ENCODE measurements at places on chromosomes 1 and 21.

- no peak for DNase-seq
Observed at GRCh38 chr1:246592695-246593094, 26.4 kb downstream of the CNST start.

- DNase-seq, result no peak
Observed at GRCh38 chr21:22476726-22477646, 1478.8 kb downstream of the NCAM2 start.

DNA sequence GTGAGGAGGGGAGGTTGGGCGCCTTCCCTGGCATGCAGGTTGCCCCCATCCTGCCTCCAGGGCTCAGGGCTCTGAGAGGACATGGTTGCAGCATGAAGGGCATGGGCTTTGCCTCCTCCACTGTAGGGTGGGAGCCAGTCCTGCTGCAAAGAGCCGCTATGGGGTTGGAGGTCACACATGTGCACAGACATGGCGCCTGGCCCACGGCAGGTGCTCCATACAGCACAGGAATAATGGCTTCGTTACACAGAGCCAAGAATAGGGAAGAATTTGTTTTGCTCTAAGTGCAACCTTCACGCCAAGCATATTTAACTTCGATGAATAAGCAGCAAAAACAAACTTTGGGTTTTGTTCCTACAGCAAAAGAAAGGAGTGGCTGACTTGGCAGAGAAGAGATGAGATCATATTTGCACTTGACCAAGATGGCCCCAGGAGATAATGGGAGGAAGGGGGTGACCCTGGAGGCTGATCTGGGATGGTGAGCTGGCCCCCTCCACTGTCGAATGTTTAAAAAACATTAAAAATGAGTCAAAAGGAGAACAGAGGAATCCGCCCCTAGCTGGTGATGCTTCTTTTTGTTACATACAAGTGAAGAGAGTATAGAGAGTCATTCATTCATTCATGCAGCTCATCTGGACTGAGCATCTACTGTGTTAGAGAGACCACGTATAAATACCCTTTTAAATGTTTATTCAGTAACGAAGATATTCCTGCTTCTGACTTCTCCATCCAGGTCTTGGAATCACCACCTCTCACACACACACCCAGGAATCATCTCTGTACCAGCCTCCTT, 12.4 kb upstream of the C2CD2 start:
- DNase-seq, result no peak

DNA sequence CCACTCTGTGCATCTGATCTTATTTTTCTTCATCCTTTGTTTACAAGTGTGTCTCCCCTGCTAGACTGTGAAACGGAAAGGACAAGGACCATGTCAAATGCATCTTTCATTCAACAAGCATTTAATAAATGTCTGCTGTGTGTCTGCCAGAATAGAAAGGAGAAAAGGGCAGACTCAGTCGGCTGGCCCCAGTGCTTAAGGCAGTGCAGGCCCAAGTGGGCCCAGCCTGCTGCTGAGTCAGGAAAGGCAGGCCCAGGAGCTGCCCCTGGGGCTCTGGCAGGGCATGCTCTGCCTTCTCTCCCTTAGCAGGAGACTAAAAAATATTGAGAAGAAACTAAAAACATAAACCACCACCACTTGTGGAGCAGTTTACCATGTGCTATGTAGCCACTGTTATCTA, 38.1 kb downstream of the PLEKHA6 start:
- DNase-seq, result peak; percentile 75

DNA sequence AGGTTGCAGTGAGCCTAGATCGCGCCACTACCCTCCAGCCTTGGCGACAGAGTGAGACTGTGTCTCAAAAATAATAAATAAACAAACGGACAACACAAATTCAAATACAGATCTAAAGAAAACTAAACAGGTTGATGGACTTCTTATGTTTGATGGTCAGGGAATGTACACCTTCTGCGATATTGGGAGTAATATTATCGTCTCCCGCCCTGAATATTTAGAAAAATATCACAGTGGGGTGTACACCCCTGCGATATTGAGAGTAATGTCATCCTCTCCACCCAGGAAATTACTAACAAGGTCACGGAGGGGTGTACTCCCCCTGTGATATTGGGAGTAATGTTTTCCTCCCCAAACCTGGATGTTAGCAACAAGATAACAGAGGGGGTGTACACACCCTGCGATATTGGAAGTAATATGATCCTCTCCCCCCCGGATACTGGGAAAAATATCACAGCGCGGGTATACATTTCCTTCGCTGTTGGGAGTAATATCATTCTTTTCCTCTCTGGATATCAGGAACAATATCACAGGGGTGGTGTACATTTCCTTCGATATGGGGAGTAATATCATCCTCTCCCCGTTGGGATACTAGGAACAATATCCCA, 1.4 kb upstream of the CFAP298 start:
- no peak for DNase-seq

DNA sequence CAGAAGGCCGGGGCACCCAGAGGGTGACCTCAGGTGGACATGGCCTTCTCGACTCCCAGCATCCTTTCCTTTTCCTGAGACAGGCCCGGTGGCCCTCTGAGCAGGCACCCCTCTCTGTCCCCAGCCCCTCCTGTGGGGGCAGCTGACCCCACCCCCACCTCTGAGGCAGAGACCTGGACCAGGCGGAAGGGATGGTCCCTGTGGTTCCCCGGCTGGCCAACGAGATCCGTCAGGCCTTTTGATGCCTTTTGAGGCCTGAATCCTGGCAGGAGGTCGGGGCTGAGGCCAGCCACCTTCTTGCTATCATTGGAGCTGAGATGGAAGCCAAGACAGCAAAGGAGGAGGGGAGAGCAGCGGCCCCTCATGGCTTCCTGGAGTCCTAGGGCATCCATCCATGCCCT, 50.2 kb upstream of the ACTRT2 start:
- DNase-seq, result peak; percentile 26

DNA sequence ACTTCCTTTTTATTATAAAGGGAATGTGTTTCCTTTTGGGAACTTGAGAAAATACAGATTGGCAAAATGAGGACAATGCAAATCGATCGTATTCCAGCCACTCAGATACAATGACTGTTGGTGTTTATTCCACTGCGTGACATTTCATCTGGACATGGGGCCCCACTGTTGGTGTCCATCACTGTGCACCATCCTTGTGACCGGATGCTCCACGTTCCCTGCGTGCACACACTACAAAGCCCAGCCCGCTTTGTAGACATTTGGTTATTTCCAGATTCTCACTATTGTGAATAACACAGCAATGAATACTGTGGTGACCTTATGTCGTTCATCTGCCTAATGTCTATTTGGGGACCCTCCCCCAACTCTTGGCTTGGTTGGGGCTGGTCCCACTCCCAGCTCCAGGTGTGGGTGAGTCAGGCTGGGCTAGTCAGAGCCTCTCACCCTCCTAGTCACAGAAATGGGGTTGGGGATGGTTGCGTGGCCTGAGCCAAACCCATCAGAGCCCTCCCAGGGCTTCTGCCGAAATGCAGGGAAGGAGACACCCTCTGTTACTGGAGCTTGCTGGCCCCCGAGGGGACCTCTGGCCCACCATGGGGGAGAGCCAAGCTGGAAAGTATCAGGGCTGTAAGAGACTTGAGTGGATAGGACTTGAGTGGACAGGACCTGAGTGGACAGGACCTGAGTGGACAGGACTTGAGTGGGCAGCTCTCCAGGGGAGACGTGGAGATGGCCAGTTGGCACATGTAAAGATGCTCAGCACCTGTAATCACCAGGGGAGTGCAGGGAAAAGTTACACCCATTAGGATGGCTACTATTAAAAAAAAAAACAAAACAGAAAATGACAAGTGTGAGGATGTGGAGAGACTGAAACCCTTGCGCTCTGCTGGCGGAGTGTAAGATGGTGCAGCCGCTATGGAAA, 57.1 kb upstream of the ADARB1 start:
- DNase-seq, result no peak

DNA sequence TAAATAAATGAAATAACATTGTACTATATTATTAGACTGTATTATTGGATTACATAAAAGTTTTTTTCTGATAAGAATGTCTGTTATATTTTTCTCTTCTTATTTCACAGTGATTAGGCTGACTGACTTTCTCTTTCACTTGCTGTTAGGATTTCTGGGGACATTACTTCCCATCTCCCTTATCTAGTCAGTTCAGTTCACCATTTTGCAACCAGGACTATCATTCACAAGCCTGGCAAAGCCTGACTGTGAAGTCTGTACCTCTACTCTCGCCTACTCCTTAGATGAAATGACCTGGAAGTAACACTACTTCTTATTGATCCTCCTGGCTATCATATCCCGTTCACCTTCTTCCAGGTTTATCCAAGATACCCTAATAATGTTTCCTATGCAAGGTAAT, 676.6 kb downstream of the USP25 start:
- DNase-seq, result no peak

- DNase-seq, result no peak
Observed at GRCh38 chr21:21147374-21147745, 149.2 kb downstream of the NCAM2 start.

GRCh38 chr1:85573322-85573721, 7.2 kb upstream of the CCN1 start:
- DNase-seq, result no peak

- DNase-seq, result peak; percentile 44
Observed at GRCh38 chr1:228272831-228273571, 65.2 kb downstream of the OBSCN start.

DNA sequence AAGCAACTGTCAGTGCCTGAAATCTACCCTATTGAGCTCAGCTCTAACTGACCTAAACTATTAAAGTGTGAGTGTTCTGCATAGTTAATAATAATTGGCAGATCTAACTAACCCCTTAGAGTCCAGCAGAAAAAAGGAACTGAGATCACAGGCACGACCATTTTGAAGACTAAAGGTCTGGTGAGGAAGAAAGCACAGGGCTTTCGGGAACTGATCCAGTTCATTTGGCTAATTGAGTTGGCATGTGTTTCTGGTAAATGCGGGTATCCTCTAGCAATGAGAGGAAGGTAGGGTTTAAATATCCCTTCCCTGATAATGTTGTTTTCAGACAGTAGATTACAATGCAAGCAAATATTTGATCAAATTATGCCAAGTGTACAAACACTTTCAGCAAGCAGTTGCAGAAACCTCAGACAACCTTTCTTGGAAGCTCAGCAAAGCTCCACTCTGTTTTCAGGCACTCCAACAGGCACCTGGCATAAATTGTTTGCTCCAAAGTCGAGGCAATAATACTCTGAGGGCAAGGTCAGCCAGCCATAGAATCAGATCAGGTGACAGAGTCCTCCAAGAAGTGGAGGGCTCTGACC, 100.8 kb downstream of the KCNK1 start:
- no peak for DNase-seq

- DNase-seq, result peak; percentile 94
Observed at GRCh38 chr1:225767634-225768540, 9.7 kb upstream of the SRP9 start.

GRCh38 chr1:168734946-168735345, 5.9 kb upstream of the DPT start:
- no peak for DNase-seq

DNA sequence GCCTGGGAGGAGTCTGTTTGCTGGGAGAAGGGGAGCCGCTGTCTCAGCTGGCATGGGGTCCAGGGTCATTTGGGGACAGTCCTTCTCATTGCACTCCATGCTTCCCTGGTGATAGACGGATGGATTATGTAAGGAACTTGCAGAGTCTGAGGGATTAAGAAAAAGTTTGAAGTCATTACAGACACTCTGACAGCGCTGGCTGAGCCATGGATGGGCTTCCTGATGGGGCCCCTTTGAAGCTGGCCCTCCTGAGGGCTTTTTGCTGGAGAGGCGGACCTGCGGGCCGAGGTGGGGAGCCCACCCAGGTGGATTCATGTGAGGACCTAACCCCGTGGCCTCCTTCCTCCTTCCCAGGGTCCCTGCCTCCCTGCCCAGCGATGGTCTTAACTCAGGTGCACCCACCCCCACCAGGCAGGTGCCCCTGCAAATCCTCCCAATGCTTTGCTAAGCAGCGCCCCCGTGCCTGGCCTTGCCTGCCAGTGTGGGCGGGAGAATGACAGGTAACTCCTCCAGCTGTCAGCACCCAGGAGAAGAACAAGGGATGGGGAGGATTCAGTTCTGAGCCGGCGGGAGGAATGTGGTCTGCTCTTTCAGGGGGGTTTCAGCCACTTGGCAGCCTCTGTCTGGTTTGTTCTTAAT, 24.2 kb upstream of the C1orf174 start:
- no peak for DNase-seq

DNA sequence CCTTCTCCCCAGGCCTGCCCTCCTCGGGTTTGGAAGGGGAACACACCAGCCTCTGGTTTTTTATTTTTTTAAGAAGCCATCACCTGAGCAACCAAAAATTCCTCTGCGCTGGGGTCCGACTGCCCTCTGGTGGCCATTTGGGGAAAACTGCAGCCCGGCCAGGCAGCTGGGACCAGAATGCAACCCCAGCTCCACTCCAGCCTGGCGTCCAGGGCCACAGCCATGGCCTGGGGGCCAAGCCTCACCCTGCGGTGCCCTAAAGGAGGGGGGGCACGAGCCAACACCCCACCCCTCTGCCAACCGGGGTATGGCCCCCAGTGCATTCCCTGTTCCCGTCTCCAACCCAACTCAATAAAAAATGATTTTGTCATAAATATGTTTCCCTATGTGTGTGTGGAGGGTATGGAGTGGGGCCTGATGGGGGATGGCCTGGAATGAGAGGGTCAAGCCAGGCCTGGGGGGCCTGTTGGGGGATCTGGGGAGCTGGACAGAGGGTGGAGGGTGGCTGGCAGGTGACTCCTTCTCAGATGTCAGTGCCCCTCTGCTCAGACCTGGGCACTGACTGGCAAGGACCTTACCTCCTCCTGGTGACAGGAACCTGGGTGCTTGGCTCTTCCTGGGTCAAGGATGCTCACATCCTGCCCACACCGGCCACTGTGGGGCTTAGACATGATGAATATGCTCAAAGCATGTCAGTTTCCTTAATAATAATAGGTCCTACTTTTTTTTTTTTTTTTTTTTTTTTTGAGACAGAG, 3.2 kb downstream of the GPR3 start:
- peak; percentile 91 for DNase-seq

Measured in islet precursor cell (in vitro differentiated cells).